Stimulated activated CD4-positive, alpha-beta T cell treated with anti-CD3 and anti-CD28 coated beads, TNF-alpha, amount 100 ng/mL, for 48 hours (primary cell): ENCODE measurements at places on chromosomes 3 and 15.

- no peak for DNase-seq
Measured at GRCh38 chr3:105030211-105030610, 336.5 kb upstream of the ALCAM start.

- no peak for DNase-seq
Measured at GRCh38 chr3:168933614-168934013, 729.9 kb downstream of the MECOM start.

GRCh38 chr3:172592898-172593669 is 69.9 kb upstream of the TNFSF10 start:
- DNase-seq, result no peak

DNA sequence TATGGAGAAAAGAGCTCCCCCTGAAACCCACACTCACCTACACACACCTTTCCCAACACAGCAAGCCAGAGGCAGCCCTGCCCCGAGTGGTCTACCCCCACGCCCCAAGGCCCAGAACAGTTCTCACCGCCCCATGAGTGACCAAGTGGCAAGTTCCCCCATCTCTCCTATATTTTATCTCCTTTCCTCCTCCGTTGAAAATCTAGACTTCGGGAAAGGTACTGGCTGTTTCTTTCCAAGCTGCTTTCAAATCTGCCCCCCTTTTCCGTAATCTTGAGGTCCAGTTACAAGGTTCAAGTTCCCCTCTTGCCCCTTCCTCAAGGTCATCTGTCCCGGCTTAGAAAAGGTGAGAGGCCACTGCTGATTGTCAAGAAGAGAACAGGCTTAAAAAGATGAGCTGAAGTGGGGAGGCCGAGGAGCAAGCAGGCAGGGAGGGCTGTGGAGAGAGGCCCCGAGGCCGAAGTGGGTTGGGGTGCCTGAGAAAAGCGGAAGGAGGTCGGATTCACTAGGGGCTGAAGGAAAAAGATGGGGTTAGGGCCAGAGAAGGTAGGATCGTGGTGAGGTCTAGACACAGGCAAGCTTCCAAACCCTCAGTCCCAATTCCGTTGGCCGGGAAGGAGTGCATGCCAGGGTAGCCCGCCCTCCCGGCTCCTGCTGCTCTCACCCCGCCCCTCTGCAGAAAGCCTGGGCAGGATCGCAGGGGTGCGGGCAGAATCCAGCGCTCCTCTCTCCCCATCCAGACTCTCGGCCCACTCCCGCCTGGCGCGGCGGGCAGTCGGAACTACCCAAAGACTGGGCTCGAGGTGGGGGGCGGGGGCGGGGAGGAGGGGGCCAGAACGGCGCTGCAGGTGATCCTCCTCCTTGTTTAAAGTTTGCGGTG is 1.7 kb downstream of the SEMA5B start:
- no peak for DNase-seq

- DNase-seq, result no peak
Measured at GRCh38 chr15:77985031-77985930, 92.2 kb downstream of the TBC1D2B start.
